Muscle of arm (tissue), 14 donors: ENCODE measurements at places on chromosomes 2 and 18. TPM values are rescaled to one million over a fixed set of nuclear protein-coding genes. Genes with fewer than 3 reads are reported as not detected.

Gene TNFAIP6
- polyA plus RNA-seq: 14.2 TPM

Gene CHRNG
- 60.4 TPM for polyA plus RNA-seq

- no peak for DNase-seq
These were observed 476.3 kb downstream of the TRIB2 start for GRCh38 chr2:13193075-13193474.

GRCh38 chr2:54336136-54336976 lies 80.3 kb upstream of the TSPYL6 start:
- DNase-seq: no peak

DNA sequence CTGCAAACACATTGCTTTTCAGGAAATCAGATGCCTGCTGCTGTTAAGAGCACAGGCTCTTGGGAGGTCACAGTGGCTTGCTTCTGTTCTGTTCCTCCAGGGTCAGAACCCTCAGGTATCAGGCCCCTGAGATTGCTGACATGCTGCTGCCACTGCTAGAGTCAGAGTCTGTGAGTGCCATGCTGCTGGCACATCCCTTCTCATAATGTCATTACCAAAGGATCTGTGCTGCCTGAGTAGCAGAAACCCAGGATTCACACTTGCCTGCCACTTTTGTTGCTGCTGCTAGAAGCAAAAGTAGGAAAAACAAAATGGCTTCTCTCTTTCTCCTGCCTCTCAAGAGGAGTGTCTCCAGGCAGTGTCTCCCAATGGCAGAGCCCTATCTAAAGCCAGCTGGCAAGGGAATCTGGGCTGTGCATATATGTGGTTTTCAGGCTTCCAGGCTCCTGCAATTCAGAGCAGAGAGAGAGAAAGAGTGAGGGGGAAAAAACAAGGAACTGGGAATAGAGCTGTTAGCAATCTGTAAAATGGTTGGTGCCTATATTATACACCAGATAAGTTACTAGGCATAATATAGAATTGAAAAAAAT lies 180.3 kb downstream of the MYCN start:
- no peak for DNase-seq

- DNase-seq: no peak
These were observed 50.0 kb downstream of the TGIF1 start for GRCh38 chr18:3500016-3500415.

DNA sequence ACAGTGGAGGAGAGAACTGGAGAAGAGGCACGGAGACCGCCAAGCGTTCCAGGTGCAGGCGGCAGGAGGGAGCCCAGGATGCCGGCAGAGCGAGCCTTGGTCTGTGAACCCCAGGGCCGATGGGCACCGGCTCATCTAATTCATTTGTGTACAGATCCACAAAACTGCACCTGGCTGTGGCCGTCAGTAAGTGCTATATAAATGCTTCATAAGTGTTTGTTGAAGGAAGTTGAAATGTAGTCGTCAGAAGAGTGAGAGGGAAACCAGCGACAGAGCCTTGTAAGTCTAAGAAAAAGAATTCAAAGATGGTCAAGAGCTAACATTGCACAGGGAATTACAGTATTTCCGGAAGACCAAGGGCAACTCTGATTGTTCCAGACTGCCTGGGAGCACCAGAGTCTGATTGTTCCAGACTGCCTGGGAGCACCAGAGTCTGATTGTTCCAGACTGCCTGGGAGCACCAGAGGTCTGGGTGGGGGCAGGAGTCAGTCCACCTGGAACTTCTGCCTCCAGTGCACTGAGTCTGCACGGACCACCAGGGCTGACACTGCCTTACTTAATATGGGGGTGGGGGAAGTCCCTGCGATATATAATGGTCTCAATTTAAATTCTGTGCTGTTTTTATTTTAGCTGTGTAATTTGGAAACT lies 112.3 kb downstream of the BCL2 start:
- no peak for DNase-seq

GRCh38 chr2:88698498-88699233 lies 7.2 kb downstream of the RPIA start:
- no peak for DNase-seq

- DNase-seq: no peak
These were observed 96.8 kb upstream of the PPP1CB start for GRCh38 chr2:28654663-28655320.

Gene RPRM
- polyA plus RNA-seq: 6.4 TPM

Gene SPP2
- not detected for polyA plus RNA-seq

Gene UGT1A4
- polyA plus RNA-seq: not detected

GRCh38 chr2:239232195-239232578 lies 168.6 kb downstream of the HDAC4 start:
- no peak for DNase-seq

DNA sequence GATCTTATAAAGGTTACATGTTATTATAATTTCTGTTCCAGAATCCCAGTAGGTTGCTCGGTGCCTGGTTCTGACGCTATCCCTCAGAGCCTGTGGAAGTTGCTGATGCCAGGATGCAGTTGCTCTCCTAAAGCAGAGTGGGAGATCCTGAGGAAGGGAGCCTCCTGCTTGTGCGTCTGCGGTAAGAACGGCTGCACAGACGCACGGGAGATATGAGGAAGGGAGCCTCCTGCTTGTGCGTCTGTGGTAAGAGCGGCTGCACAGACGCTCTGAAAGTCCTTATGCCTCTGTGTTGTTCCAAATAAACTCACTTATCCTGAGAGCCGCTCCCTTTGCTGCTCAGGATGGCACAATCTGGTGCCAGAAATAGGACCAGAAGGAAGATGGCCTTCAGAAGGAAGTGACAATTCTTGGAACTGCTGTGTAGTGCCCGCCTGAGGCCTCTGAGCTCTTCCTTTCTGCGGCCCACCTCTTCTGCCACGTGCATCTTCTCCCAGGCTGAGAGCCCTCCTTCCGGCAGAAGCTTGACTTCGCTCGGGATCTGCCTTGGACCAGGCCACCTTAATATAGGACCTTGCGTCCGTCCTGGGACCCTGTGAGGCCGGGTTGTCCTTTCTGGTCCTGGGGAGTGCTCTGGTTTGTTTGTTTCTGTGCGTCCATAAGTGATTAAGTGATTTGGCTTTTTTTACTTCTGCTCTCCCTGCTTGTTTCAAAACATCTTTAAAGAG lies 89.5 kb downstream of the RTP5 start:
- DNase-seq: no peak

DNA sequence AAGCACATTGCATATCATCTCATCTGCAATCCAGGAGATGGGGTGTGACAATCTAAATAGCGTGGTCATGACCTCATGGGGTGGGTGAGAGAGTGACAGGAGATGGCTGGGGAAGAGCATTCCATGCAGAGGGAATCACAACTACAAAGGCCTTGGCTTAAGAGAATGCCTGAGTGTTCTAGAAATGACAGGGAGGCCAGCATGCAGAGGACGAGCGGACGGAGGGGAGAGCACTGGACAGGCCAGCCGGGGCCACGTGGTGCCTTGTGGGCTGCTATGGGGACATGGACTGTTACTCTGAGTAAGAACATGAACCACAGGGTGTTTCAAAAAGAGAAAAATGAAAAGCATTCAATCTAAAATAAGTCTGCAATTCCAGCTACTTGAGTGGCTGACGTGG lies 117.9 kb upstream of the ODC1 start:
- DNase-seq: no peak

Gene POTEJ
- polyA plus RNA-seq: not detected

Gene PER2
- polyA plus RNA-seq: 3.6 TPM

- DNase-seq: peak; percentile 59
These were observed 182.7 kb downstream of the UXS1 start for GRCh38 chr2:106011380-106011779.

- no peak for DNase-seq
These were observed 88.8 kb upstream of the ASB18 start for GRCh38 chr2:236352761-236353593.

Gene MYOM1
- polyA plus RNA-seq: 308 TPM

GRCh38 chr2:71045865-71046548 lies 22.4 kb upstream of the NAGK start:
- DNase-seq: no peak

- no peak for DNase-seq
These were observed 158.2 kb upstream of the SALL3 start for GRCh38 chr18:78821396-78821795.

GRCh38 chr2:71607151-71607889 lies 154.0 kb downstream of the DYSF start:
- no peak for DNase-seq

DNA sequence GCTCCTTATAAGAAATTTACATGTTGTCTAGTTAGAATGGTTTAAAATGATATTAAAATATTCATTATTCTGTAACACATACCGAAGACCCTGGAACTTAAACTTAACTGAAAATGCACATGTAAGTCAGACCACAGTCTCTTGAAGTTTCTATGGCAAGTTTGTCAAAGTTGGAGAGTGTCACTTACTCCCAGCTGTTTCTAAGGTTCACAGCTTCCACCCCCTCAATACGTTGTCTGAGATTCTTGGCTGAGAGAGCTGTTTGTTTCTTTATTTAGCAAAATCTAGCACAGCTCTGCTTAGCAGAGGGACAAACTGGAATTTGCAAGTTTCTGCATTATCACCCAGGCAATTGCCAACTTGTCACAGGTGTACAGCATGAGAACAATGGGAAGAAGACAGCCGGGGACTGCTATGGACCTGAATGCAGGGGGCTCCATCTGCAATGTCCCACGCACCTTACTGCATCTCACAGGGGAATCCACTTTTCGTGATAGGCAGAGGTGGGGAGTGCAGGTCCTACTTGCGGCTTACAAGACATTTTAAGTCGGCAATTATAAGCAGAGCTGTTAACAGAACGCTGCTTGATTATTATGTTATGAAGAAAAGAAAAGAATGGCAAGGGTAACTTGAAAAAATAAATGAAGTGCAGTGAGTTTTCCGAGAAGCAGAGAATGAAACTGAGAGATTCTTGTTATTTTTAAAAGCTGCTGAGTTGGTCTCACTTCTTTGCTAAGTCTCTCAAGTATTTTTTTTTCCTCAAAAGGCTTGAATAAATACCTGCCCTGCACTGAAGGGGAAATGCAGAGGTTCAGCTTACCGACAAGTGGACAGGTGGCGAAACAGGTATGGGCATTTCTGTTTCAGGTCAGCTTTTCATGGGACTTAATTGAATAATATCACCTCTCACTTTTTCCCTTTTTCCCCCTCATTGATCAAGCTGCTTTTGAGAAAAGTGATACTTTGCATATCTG lies 1072.1 kb upstream of the FANCL start:
- no peak for DNase-seq

DNA sequence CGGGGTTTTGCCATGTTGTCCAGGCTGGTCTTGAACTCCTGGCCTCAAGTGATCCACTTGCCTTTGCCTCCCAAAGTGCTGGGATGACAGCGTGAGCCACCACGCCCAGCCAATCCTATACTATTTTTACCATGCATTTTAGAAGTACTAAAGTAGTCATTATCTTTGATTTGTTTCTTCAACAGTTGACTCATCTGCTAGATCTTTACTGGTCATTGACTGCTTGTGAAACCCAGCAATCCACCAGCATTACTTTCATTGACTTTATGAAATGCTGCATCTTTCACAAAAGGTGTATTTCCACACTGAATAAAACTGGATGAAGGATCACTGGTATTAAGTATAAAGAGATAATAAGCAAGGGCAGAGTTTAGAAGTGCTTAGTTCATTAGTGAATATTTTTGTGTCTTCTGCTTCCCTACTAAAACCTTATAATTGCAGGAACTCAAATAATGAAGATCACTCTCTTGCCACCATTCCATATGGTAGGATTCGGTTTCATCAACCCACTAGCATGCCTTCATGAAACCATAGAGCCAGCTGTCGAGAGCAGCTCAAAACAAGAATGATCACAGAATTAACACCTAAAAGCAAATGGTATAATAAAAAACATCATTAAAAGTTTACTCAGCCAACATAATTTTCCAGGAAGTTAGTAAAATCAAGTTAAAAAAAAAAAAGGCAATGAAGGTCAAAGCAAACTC lies 33.1 kb downstream of the IRS1 start:
- DNase-seq: no peak

Gene STK17B
- 19.9 TPM for polyA plus RNA-seq

Gene CFC1
- polyA plus RNA-seq: 0.17 TPM

DNA sequence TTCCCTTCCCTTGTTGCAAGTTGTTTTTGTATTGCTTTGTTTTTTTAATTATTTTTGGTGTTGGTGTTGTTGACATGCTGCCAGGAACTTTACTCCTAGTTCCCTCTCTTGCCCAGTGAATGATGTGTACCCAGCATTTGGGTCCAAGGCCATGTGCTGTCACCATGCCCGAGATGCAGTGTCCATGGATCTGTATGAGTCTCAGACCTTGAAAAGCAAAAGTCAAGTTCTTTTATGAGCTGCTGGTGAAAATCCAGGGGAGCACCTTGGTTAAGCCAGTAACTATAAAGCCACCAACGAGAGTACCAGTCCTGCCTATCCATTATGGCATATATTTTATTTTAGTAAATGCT lies 236.4 kb downstream of the BCL11A start:
- no peak for DNase-seq

- DNase-seq: peak; percentile 43
These were observed 226.2 kb downstream of the ASXL3 start for GRCh38 chr18:33804258-33804657.

GRCh38 chr2:102013206-102014040 lies 21.7 kb downstream of the IL1R2 start:
- DNase-seq: no peak

Gene TMEM247
- polyA plus RNA-seq: not detected

- no peak for DNase-seq
These were observed 415.6 kb upstream of the LYPD1 start for GRCh38 chr2:133085646-133086045.
